IPS-NIHi11 (cell line): ENCODE measurements at places on chromosomes 1 and 21.

GRCh38 chr1:55993646-55994318 lies 585.6 kb downstream of the PLPP3 start:
- DNase-seq = no peak

- no peak for DNase-seq
Measured at GRCh38 chr1:165387505-165387904, 31.0 kb upstream of the LMX1A start.

GRCh38 chr1:3716351-3716750 lies 35.9 kb upstream of the CCDC27 start:
- no peak for DNase-seq

DNA sequence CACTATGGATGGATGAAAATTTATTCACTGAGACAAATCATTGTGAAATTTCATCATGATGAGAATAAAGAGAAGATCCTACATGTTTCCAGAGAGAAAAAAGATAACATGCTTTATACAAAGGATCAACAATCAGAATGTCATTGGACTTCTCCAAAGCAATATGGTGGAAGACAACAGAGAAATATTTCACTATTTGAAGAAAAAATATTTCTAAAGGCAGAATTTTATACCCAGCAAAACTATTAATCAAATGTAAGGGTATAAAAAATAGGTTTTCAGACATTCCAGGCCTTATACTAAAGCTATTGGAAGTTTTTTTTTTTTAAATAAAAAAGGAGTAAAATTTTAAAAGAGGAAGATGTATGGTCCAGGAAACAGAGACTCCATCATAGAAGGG lies 100.6 kb upstream of the OLIG2 start:
- DNase-seq = no peak

- no peak for DNase-seq
Measured at GRCh38 chr1:215551806-215552205, 15.3 kb upstream of the KCTD3 start.

- DNase-seq = no peak
Measured at GRCh38 chr1:103513711-103514110, 11.8 kb upstream of the RNPC3 start.

DNA sequence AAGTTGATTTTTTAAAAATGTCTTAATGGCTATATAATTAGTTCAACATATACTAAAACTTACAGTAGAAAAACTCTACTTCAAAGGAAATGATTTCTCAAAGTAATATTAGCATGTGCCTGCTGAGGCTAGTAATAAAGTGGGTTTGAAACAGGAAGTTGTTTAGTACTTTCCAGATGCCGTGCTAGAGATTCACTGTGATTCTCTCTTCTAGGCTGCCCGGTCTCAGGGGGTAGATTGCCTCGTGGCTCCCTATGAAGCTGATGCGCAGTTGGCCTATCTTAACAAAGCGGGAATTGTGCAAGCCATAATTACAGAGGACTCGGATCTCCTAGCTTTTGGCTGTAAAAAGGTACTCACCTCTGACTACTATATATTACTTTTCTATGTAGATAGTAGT lies 9.1 kb downstream of the EXO1 start:
- no peak for DNase-seq

DNA sequence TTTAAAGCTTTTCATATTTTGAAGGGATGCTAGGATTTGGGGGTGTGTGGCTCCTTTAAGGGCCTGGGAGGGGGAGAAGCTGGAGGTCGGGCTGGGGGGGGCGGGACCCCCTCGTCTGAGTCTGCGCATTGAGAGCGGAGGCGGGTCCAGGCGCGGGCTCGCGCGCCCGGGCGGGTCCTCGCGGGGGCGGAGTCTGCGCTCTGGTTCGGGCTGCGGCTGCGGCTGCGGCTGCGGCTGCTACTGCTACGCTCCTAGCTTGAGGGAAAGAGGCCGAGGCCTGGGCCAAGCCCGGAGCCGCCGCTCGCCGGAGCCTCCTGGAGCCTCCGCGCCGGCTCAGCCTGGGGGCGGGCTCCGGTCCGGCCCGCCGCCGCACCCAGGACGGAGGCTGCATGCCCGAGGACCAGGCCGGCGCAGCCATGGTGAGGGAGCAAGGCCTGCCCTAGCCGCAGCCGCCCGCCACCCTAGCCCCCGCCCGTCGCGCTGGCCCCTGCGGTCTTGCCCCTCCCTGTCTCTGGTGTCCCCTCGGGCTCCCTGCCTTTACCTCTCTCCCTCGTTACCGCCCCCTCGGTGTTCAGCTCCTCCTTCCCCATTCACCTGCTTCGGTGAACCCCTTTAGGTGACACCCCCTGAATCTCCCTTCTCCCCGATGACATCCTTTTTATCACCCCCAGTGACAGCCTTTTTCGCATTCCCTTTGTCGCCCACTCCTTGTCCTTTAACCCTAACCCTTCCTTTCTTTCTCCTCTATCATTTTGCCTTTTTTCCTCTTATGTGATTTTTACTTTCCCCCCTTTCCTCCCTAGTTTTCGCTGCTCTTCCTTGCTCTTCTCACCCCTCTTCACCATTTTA lies at the start of gene ZYG11B:
Gene ZYG11B, plus strand, starts transcription at position 189 of the 849 bp plus-strand sequence. Its CDS starts 201 bp downstream, at position 390.
- DNase-seq = peak; percentile 100

GRCh38 chr1:248758352-248758751 lies 2.8 kb upstream of the LYPD8 start:
- DNase-seq = no peak

GRCh38 chr1:32869923-32870614 lies 643 bp downstream of the FNDC5 start:
- DNase-seq = no peak

DNA sequence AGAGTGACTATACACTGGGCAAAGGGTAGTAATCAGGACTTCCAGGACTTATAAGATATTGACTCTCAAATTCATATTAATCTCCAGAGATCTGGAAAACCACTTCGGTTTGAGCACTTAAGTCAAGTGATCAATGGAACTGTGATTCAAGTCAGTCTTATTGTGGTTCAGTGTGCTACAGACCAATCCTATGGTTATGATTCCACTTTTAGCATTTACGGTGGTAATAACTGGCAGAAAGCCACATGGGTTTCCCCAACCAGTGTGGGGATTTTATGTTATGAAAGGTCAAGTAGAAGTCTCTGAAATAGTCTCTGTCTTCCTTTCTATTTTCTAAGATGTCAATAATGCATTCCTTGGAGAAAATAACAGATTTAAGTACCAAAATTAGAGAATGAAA lies 151.3 kb upstream of the NEGR1 start:
- no peak for DNase-seq

DNA sequence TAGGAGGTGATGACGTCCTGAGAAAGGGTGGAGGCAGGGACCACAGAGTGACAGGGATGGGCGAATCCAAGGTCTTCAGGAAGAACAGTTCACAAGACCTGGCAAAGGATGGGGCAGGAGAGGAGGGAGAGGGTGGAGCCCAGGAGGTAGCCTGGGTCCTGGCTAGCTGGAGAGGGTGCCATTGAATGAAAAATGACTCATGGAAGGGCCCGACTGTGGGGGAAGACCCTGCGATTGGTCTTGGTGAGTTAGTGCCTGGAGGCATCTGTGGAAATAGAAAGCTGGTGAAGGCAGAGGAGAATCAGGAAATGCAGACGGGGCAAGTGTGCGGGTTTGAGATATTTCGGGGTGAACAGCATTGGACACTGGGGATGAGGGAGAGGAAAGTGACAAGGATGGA lies 60.3 kb upstream of the SLC45A1 start:
- DNase-seq = no peak
